GM12865 (cell line): ENCODE measurements at places on chromosomes 7 and 10.

- no peak for DNase-seq
These were observed 503.7 kb upstream of the FOXK1 start for GRCh38 chr7:4178416-4178815.

DNA sequence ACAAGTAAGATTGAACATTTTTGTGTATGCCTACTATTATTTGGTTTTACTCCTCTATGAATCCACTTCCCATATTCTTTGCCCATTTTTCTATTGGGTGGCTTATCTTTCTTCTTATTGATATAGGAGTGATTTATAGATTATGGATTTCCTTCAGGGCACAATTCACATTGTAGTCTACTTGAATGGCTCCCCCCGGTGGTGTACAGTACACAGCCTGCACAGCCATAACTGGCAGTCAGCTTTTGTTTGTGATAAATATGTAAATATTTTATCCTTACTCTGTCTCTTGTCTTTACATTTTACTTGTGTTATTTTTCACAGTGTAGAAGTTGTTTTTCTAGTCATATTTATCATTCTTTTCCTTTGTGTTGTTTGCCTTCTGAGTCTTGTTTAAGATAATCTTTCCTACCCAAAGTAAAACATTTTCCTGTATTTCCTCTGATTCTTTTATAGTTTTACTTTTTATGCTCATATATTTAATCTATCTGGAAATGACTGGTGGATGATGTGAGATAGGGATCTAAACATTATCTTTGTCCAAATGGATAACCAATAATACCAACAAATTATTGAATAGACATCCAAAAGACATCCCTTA, 23.9 kb upstream of the CALD1 start:
- peak; percentile 33 for DNase-seq

DNA sequence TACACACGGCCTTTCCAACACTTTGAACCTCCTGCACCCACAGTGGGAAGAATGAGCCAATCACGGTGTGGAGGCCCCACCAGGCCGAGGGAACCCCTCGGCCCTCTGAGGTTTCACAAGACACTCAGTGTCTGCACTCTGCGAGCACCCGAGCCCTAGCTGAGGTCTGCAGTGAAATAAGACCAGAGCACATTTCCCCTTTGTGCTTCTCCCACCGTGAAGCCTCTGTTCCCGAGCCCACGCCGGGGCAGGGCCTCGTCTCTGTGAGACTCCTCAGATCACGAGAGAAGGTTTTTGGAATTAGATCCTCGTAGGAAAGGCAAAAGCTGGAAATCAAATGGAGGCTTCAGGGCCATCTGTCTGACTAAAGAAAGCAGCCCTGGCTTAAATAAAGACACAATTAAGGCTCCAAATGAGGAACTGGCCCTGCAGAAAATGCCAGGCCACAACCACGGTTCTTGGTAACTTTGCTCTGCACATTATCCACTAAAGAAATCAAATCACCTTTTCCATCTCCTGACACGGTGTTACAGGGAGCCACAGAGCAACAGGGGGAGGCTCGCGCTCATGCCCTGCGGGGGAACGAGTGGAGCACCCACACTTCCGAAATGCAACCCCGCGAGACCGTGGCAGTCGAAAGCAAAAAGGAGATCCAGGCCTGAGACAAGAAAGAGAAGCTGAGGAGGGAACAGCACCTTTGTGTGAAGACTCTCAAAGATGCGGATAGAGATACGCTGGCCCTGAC, 43.7 kb downstream of the FAM53B start:
- DNase-seq = no peak

DNA sequence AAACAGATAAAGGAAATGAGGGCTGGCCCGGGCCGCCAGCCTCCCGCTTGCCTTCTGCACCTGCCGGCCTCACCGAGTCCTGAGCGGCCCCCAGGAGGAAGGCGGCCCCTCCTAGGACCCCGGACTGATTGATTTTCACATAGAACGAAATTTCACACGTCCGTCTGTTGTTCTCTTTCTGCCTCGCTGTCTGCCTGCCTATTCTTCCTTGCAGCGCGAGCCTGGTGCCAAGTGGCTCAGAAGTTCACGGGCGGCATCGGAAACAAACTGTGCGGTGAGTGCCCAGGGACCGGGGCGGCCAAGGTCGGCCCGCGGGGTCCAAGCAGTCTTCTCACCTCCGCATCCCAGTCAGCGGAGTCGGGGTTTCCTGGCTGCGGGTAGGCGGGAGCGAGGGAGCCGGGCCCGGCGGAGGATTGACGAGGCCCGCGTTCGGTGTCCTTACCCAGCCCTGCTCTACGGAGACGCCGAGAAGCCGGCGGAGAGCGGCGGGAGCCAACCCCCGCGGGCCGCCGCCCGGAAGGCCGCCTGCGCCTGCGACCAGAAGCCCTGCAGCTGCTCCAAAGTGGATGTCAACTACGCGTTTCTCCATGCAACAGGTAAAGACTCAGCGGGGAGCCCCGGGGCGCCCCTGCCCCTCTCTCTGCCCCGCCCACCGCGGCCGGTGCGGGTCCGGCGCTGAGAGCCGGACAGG, 967 bp downstream of the GAD2 start:
- no peak for DNase-seq

DNA sequence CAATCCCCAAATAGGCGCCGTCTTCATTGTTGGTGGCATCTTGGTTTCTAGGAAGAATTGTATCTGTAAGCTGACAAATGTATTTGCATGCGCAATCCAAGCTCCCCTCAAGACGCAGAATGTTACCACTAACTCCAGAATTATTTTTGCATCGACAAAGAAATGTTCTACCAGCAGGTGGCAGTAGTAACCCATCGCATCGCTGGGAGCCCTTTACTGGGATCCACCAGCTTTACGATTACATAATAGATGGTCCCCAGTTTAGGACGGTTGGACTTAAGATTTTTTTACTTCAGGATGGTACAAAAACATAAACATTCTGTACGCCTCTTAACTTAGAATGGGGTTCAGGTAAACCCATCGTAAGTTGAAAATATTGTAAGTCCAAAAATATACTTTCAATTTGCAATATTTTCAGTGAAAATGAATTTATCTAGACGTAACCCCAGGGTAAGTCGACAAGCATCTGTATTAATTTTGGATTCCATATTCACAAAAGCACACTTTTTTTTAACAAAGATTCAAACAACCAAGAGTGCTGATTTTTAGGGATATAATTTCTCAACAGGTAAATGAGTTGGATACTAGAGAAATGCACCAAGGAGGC, 114.0 kb upstream of the COBL start:
- DNase-seq = peak; percentile 48
